Cortex of kidney (tissue), 1 donor: ENCODE measurements at places on chromosomes 12 and 14.
A peak's percentile ranks its signal among the peaks of the same experiment; 100 is the strongest.

- no peak for DNase-seq
These were observed 32.4 kb downstream of the TPCN1 start for GRCh38 chr12:113253532-113254285.

DNA sequence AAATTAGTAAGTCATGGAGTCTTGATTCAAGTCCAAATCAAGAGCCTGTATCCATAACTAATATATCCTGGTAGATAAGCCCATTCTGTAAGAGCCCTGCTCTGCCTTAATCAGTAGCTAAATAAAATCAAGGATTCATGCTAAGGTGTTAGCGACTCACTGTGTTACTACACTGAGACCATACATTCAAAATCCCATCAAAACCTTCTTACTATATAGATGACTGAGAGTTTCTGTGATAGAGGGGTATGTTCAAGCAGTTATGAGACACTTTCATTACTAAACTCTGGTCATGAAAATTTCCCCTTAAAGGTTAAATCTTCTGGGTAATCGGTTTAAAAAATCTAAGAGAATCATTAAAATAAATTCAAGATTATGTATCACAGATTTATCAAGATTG lies 78.5 kb downstream of the MDGA2 start:
- DNase-seq, result no peak

GRCh38 chr14:78432046-78432445 lies 261.9 kb downstream of the NRXN3 start:
- no peak for DNase-seq

DNA sequence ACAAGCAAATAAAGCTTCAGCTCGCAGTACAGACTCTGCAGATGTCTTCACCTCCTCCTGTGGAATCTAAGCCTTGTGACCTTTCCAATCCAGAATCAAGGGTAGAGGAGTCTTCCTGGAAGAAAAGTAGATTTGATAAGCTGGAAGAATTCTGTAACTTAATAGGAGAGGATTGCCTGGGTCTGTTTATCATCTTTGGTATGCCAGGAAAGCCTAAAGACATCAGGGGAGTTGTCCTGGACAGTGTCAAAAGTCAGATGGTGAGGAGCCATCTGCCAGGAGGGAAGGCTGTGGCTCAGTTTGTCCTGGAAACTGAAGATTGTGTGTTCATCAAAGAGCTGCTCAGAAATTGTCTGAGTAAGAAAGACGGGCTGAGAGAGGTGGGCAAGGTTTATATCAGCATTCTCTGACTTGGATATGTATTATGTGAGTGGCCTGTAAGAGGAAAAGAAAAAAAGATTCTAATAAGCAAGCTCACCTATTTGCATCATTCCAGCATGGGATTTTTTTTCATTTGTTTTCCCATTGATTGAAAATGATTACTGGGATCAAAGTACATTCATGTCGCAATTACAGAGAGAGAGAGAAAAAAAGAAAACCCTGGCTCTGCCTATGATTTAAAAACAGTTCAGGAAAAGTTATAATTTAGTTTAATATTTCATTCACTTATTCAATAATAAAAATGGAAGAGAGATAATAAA lies 767 bp downstream of the REP15 start:
- no peak for DNase-seq

- DNase-seq, result peak; percentile 12
These were observed 5.7 kb upstream of the SLC38A4 start for GRCh38 chr12:46831335-46832129.

- DNase-seq, result no peak
These were observed 80.1 kb downstream of the ETV6 start for GRCh38 chr12:11729439-11730150.

- no peak for DNase-seq
These were observed 70.7 kb downstream of the CDK17 start for GRCh38 chr12:96329545-96329944.

DNA sequence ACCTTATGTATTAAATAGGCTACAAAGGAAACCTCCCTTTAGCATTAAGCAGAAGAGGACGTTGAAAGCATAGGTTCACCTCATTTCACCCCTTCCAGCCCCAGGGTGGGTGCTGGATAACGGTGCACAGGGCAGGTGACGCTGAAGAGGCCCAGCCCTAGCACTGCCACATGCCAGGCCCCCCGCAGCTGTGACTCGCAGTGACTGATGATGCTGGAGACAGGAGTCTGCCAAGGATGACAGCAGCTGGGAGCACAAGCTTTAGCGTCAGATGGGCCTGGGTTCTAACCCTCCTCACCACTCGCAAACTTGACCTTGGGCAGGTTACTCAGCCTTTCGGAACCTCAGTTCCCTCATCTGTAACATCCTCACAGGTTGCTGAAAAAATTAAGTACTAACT lies 76.7 kb downstream of the TBK1 start:
- no peak for DNase-seq

DNA sequence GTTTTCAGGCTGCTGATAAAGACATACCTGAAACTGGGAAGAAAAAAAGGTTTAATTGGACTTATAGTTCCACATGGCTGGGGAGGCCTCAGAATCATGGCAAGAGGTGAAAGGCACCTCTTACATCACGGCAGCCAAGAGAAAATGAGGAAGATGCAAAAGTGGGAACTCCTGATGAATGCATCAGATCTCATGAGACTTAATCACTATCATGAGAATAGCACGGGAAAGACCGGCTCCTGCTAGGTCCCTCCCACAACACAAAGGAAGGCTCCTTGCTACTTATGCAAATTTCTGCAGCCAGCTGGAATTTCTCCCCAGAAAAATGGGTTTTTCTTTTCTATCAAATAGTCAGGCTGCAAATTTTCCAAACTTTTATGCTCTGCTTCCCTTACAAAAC lies 174.1 kb upstream of the RMST start:
- no peak for DNase-seq

- no peak for DNase-seq
These were observed 1.1 kb upstream of the MYH7 start for GRCh38 chr14:23436327-23437132.
